ENCODE measurements at places on chromosomes 2 and 18. TPM values are rescaled to one million over a fixed set of nuclear protein-coding genes. Genes with fewer than 3 reads are reported as not detected.

Gene EIF5B
- total RNA-seq: 23.7 TPM

Gene TMEM169
- 1.9 TPM for total RNA-seq

Gene GALNT14
- total RNA-seq: 2.0 TPM

Gene ZNF512
- 13.0 TPM for total RNA-seq

Gene PLCL1
- total RNA-seq: 0.51 TPM

Gene TUBA3E
- total RNA-seq: not detected

Gene LYPD1
- 0.47 TPM for total RNA-seq

Gene SPDYA
- 0.14 TPM for total RNA-seq
